NB4 (cell line): ENCODE measurements at places on chromosomes 5 and 9.

DNA sequence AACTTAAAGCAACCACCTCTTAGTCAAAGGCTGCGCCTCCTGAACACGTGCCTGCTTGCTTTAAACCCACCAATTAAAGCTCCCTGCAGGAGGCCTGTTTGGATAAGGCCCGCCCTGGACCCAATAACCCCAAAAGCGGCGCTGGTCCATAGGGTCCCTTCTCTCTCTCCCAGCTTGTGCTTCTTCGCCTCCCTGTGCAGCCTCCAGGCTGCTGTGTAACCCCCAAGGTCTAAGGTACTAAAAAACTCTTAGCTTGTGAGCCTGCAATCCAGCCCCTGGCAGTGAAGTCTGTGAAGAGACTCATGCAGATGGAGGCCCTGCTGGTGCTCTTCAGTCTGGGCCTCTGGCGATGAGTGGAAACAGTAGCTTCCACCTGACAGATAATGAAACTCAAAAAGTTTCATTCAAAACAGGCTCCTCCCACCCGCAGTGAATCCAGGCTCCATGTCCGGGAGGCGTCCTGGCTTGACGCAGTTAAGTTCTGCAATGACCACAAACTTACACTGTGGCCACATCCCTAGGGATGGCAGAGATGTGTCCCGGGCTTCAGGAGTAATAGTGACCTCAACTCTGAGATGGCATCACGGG, 97.3 kb downstream of the PRRT1B start:
- no peak for DNase-seq

- DNase-seq = no peak
Measured at GRCh38 chr5:6556089-6556801, 76.6 kb downstream of the NSUN2 start.

GRCh38 chr5:42840269-42840668, 28.6 kb upstream of the SELENOP start:
- DNase-seq = peak; percentile 71

- no peak for DNase-seq
Measured at GRCh38 chr9:92737611-92738299, 26.9 kb downstream of the BICD2 start.

DNA sequence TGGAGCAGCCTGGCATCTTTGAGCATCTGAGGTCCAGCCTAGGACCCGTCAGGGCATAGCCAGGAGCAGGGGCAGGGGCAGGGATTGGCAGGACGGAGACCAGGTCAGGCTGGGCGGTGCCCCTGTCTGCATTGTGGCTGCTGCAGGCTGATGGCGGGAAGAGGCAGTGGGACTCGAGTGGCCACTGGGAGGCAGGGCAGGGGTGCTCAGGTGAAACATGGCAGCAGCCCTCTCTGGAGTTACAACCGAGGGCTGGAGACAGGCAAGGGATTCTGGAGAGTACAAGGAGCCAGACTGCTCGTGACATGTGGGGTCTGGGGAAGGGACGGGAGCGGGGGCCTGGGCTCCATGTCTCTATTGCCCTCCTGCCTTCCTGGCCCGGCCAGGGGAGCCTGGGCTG, 97.4 kb upstream of the RAPGEF1 start:
- no peak for DNase-seq
